Thoracic aorta (tissue), 2 donors: ENCODE measurements at places on chromosomes 2 and 18.

DNA sequence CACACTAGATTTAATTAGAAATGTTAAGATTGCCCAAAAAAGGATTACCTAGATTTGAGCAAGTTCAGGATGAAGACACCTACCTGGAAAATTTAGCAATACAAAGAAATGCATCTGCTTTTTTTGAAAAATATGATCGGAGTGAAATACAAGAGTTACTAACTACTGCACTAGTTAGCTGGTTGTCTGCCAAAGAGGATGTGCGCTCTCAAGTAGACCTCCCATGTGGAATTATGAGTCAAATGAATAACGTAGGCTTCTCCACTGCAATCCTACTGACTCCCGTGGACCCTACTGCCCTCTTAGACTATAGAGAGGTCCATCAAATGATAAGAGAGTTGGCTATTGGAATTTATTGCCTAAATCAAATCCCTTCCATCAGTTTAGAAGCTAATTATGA is 2.0 kb downstream of the ANKAR start:
- no peak for DNase-seq

DNA sequence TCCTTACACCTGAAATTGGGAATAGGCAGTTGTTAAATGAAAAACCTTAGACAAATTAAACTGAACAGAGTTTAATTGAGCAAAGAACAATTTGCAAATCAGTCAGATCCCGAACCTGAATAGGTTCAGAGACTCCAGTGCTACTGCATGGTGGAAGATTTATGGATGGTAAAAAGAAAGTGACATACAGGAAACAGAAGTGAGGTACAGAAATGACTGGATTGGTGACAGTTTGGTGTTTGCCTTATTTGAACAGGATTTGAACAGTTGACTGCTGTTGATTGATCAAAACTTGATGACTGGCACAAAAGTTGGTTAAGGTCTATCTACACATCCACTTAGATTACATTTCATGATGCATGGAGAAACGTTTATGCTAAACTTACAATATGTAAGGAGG is 248.8 kb downstream of the HNMT start:
- no peak for DNase-seq

GRCh38 chr18:56505971-56506370 is 132.4 kb downstream of the TXNL1 start:
- no peak for DNase-seq

- DNase-seq = no peak
Observed at GRCh38 chr2:164835302-164835701, 6.3 kb downstream of the COBLL1 start.

DNA sequence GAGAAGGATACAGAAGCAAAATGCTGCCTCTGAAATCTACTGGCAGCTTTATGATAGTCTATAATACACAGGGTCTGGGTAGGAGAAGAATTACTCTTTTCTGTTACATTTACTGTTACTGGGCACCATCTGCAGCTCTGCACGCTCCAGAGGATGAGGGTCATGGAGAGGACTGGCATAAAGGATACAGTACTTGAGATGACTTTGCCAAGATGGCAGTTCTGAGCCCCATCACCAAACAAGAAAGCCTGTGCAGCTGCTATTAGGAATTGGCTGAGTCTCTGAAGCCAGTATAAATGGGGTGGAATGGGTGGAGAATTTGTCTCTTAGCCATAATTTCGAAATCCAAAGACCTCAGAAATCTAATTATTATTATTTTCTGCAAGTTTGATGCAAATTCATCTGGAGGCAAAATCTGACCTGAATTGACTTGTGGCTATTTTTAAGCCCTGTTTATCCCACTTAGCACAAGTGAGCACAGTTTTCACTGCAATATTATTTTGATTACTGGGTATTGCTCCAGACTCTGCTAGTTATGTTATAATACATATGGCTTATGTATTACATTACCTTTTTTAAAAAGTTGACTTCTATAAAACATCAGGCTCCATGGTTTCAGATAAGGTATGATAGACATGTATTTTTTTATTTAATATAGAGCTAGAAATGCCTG is 579.5 kb downstream of the MBD2 start:
- DNase-seq = no peak

DNA sequence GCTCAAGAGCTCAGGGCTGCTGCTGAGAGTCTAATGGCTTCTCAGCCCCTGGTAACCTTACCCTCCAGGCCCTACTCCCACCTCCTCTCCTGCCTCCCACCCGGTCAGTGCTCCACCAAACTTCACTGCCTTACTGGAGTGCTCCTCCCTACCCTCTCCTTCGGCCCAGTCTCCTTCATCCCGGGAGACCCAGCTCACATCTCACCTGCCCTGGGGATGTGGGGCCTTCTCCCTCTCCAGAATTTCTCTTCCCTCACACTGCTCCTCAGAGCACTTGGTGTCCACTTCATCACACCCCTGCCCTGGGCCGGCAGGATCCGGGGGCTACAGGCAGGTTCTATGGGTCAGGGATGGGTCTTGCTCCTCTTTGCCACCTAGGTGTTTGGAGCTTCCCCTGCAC is 21.6 kb downstream of the PTPN18 start:
- no peak for DNase-seq

GRCh38 chr2:188986839-188987238 is 12.7 kb downstream of the COL3A1 start:
- DNase-seq = no peak

GRCh38 chr2:45585267-45585861 is 25.7 kb downstream of the SRBD1 start:
- DNase-seq = peak; percentile 11

- no peak for DNase-seq
Observed at GRCh38 chr18:10234912-10235660, 219.3 kb upstream of the APCDD1 start.

DNA sequence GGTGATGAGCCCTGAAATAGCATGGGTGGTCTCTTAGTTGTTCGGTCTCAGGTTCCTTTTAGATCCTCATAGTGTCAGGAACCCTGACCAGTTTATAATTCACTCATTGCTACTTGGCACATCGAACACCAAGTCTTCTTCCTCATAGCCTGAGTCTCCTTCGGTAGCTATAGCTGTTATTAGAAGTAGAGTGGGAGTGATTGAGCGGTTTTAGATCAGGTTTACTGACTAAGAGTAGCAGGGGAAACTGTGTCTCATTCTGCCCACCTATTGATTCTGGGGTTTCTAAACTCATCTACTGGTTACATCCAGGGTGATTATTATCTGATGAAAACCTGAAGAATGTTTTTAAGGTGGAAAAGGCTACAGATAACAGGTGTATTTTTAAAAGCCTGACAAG is 114.6 kb downstream of the SETBP1 start:
- DNase-seq = no peak

- DNase-seq = no peak
Observed at GRCh38 chr2:5495586-5495985, 196.6 kb upstream of the SOX11 start.

DNA sequence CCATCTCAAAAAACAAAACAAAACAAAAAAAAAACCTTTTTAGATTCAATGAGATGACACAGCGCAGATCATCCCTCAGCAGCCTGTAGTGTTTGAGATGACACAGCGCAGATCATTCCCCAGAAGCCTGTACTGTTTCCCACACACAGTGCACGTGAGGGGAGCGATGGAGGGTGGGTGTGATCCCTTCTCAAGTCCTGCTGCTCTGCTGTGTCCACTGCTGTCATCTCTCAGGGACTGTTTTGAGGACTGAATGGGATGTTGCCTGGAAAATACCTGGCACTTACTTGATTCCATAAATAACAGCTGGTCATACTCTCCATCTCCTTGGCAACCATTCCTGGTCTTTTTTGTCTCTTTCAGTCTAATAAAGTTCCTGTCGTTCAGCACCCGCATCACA is 25.7 kb downstream of the TGOLN2 start:
- DNase-seq = no peak

- no peak for DNase-seq
Observed at GRCh38 chr2:157934684-157935377, 58.7 kb upstream of the ACVR1 start.

GRCh38 chr18:74489676-74490075 is 6.5 kb upstream of the CNDP2 start:
- no peak for DNase-seq

GRCh38 chr2:177799531-177799930 is 273.0 kb downstream of the PDE11A start:
- no peak for DNase-seq

DNA sequence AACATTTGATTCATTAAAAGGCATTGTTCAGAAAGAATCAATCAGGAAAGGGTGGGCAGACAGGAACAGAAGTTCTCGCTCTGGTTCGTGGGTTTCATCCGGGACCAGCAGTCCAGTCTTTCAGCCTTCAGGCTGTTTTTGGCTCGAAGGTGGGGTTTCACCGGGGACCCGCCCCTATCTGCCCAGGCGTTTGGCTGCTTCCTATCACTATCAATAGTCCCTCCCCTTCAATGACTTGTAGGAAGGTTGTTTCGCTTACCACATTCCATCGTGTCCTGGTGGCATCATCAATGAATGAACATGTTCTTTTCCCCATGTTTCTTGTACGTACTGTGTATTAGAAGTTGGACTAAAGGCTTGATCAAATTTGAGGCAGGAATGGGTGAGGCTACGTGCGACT is 130.3 kb downstream of the NEDD4L start:
- DNase-seq = no peak

DNA sequence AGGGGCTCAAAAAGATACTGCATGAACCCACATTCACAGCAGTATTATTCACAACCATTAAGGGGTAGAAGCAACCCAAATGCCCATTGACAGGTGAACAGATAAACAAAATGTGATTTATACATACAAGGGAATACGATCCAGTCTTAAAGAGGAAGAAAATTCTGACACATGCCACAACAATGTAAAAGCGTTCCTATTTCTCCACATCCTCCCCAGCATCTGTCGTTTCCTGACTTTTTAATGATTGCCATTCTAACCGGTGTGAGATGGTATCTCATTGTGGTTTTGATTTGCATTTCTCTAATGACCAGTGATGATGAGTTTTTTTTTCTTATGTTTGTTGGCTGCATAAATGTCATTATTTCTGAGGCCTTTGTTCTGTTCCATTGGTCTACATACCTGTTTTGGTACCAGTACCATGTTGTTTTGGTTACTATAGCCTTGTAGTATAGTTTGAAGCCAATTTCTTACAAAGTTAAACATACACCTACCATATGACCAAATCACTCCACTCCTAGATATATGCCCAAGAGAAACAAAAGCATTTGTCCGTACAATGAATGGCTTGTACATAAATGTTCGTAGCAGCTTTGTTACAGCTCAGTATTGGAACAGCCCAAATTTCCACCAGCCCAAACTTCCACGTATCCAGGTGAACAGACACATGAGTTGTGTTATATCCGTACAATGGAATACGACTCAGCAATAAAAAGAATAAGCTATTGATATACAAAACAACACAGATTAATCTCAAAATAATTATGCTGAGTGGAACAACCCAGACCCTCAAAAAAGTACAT is 85.1 kb downstream of the TMEM131 start:
- DNase-seq = no peak

DNA sequence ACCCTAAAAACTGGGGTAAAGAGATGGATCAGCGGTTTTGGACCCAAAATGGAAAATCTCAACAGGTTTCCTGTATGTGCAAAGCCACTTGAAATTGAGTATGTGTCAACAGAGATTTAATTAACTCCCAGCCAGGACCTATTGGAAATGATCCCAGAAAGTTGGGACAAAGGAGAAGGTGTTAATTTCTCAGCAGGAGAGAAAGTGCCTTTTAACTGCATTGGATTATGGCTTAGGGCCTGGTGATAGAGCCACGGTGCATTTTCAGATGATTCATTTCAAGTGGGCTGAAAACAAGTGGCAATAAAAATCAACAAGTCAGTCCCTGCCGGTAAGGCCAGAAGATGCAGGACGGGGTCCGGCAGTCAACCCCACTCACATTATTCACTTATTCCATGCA is 80.2 kb upstream of the BCL11A start:
- DNase-seq = no peak

DNA sequence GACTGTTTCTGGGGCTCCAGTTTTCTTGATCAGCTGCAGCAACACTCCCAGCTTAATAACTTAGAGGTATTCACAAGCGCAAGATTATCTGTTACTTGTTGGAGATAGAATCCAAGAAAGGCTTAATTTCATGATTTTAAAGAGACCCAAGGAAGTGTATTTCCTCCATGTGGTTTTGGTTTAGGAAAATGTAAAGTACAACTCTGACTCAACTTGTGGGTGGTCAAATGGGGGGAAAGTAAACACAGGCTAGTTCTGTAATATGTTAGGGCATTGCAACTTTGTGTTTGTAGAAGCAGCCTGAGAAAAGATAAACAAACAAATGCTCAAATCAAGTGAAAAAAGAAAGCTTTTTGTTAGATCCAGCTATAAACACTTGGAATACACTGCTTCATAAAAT is 90.1 kb upstream of the COL3A1 start:
- DNase-seq = no peak

- DNase-seq = peak; percentile 6
Observed at GRCh38 chr2:32357318-32358110, 691 bp downstream of the BIRC6 start.

- no peak for DNase-seq
Observed at GRCh38 chr2:6927186-6927585, 10.0 kb downstream of the RNF144A start.

GRCh38 chr2:6309415-6310255 is 556.1 kb downstream of the CMPK2 start:
- DNase-seq = no peak

DNA sequence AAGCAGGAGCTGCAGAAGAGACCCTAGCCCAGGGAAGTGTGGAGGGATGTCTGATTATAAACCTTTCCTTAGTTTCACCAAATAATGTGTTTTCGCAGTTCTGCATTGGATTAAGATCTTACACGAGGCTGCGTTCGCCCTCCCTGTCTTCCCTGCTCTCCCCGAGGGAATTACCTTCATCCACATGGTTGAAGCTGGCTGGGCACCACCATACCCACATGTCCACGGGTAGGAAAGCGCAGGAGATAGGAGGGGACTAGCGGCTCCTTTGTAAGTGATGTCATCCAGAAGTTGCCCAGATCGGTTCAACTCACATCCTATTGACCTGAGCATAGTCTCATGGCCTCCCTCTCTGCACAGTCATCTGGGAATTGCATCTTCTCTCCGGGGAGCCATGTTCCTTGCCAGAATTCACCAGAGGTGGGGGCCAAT is 1.1 kb downstream of the TTL start:
- no peak for DNase-seq

- DNase-seq = no peak
Observed at GRCh38 chr18:74284980-74285355, 6.8 kb downstream of the CYB5A start.

- no peak for DNase-seq
Observed at GRCh38 chr2:174788291-174788929, 24.1 kb upstream of the CHRNA1 start.

DNA sequence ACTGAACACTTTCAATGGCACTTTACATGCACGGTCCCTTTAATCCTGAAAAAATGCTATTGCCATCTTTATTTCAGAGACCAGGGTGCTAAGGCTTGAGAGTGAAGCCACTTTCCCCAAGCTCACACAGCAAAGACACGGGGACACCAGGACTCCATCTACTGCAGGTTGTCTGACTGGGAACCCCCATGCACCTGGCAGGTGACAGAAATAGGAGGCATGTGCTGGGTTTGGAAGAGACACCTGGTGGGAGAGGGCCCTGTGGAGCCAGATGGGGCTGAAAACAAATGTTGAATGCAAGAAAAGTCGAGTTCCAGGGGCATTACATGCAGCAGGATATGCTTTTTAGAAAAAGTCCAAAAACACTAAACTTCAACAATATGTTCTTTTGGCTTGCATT is 5.2 kb upstream of the EHD3 start:
- no peak for DNase-seq

- no peak for DNase-seq
Observed at GRCh38 chr2:101736233-101736632, 38.7 kb downstream of the MAP4K4 start.
